ENCODE measurements at places on chromosomes 4 and X.

- no peak for DNase-seq
Measured at GRCh38 chr4:76624241-76624681, 189.2 kb downstream of the SHROOM3 start.

DNA sequence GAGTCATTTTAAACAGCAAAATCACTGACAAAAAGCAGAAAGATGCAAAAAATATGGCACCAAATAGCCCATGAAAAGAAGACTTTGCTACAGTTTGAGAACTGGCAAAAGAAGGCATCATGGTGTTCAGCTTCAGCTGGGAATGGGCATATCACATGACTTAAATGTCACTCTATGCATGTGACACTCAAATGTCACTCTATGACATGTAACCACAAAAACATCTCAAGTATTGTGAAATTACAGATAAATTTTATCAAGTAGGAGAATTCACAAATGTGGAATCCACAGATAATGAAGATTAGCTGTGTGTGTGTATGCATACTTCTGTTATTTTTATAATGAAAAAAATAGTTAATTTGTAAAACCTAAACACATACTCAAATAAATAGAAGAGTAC lies 81.9 kb downstream of the ATP10D start:
- DNase-seq = no peak

DNA sequence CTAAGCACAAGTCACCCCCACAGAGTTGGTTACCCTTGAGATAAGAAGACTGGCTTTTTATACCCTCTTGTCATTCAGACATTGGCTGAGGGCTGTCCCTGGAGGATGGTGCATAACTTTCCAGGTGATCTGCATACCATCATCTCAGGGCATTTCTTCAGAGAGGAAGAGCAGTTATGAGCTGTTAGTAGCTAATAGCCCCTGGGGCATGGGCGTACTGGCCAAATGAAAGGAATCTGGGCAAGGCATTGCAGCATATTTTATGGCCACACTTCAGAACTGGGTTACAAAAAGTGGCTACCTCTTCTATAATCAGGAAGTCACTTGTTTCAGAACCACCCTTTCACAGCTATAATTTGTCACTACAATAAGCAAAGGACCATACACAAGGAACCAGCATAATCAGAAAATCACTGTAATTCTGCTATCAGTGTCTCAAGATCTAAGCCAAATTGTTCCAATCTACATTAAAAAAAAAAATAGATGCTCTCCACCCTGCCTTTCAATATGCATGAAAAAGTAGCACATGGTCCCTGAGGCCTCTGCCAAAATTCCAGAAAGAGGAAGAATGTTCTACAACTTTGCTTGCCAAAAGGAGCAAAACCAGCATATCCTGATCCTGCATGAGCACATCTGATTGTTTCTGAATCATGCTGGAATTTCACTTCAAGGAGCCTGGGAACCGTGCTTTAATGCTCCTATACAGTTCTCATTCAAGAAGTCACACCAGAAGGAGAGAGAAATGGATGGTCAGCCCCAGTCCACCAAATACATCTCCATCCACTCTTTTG lies 92.0 kb downstream of the TMEM144 start:
- DNase-seq = no peak

- DNase-seq = no peak
Measured at GRCh38 chr4:123528501-123529277, 132.1 kb downstream of the SPRY1 start.
